ENCODE measurements at places on chromosomes 6 and 20.

GRCh38 chr6:26197636-26197932 is 110.4 kb downstream of the HFE start:
- no peak for DNase-seq

GRCh38 chr20:51767867-51768758 is at the start of gene ATP9A:
Gene ATP9A (minus strand): TSS chr20:51768390. CDS start chr20:51768369, 21 bp downstream.
- DNase-seq, result peak; percentile 43

GRCh38 chr6:11389977-11390376 is 147.6 kb upstream of the TMEM170B start:
- DNase-seq, result no peak

GRCh38 chr20:40422656-40423055 is 266.4 kb downstream of the MAFB start:
- DNase-seq, result no peak

DNA sequence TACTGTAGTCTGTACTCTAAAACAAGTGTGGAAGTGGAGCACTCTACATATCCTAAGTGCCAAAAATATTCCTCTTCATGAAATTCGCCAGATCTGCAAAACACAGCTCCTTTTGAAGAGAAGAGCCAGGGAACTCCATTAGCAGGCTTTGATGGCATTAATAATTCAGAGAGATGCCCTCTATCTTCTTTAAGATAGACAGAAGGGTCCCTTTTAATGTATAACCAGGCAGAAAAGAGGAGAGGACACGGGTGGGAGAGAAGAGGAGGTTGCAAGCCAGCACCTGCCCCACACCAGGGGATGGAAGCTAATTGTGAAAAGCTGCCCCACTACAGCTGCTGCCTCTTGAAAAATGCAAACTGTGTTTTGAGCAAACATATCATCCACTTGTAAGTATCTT is 3.7 kb upstream of the RFPL4B start:
- no peak for DNase-seq

DNA sequence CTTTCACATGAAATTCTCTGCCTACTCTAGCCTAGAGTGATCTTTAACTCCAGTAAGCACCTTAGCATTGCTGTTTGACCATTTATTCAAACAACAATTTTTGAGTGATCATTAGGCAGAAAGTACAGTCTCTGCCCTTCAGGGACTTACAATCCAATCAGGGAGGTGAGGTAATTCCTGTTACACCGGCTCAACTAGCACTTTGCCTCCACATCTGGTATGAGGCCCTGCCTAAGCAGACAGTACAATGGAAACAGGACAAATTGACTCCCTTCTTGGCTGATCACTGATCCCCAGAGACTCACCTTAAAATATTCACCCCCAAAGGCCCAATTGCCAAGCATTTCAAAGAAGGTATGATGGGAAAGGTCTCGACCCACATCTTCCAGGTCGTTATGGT is 1.4 kb downstream of the AARS2 start:
- no peak for DNase-seq

GRCh38 chr6:9307786-9308185 is 872.4 kb upstream of the SLC35B3 start:
- DNase-seq, result no peak

GRCh38 chr20:63382551-63383300 is 21.6 kb upstream of the CHRNA4 start:
- no peak for DNase-seq

- DNase-seq, result no peak
Measured at GRCh38 chr6:146770275-146770964, 171.6 kb downstream of the ADGB start.

- no peak for DNase-seq
Measured at GRCh38 chr6:39758905-39759605, 33.1 kb upstream of the DAAM2 start.

DNA sequence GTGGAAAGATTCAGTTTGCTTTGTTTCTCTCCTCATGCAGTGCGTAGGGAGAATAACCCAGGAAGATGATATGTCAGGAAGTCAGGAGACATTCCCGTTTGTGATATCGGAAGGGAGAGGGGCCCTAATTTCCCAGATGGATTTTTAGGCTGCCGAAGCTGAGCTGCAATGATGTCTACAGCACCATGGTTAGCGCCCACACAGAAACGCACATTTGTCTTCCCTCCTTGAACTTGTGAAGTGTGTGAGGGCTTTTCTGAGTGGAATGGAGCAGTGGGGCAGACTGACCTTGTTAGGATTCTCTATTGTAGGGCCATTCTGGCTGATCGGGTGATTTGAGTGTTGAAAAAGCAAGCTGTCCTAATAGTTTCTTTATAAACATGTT is 191.3 kb upstream of the ARG1 start:
- DNase-seq, result no peak

DNA sequence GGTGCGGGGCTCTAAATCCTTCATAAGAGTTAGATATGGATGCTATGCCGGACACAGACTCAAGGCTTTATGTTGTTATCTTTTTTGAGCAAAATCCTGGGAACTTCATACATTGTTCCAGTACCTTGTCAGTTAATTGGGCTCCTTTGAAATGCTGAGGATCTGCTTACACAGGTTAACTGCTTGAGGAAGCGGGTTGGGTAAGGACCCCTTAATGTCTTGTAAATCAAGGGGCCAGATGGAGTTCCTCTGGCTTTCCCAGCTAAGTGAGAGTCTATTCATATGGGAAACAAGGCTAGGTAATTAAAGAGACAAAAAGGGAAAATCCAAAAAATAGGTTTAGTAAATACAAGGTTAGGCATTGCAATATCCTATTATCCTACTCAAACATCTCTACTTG is 141.5 kb downstream of the OR2B2 start:
- no peak for DNase-seq

DNA sequence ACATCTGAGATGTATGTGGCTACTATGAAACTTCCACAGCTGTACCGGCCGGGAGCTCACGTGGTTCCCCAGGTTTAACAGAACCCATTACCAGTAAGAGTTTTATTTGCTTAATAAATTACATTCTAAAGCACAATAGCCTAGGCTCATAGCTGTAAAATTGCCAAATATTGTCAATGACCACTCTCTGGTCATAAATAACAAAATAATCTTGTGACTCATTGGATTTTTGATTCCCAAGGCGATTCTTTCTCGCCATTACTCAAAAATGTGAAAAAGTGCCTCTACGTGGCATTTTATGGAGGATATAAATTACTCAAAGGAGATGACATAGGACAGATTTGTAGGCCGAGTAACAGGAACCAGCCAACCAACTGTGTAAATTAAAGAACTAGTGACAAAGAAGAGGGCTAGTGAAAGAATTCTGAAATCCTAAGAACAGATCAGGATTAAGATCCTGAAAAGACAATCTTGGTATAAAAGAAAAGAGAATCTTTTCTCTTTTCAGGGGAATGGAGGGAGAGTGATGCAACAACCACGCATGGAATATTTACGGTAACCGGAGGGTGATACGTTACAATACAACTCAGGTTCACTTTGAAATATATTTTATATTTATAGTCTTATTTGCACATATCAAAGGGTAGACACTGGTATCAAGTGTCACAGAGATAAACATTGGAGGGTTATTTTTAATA is 199.7 kb downstream of the FOXC1 start:
- DNase-seq, result no peak

- DNase-seq, result no peak
Measured at GRCh38 chr20:19015351-19016139, 196.9 kb upstream of the SLC24A3 start.

DNA sequence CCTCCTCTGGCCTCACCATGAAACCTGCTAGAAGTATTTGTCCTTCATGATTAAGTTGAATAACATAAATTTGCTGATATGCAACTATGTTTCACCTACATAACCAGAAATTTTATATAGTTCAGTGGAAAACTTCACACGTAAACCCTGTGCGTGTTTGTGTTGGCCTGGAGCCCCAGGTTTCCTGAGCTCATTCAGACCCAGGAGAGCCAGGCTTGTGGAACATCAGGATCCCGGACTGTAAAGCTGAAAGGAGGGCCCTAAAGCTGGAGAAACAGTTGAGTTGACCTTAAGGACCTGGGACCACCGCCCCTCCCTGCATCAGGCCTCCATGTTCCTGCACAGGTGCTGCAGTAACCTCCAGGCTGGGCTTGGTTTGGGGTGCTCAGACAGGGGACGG is 3.1 kb upstream of the SPATS1 start:
- DNase-seq, result no peak

- no peak for DNase-seq
Measured at GRCh38 chr6:39812853-39813533, 20.8 kb downstream of the DAAM2 start.

DNA sequence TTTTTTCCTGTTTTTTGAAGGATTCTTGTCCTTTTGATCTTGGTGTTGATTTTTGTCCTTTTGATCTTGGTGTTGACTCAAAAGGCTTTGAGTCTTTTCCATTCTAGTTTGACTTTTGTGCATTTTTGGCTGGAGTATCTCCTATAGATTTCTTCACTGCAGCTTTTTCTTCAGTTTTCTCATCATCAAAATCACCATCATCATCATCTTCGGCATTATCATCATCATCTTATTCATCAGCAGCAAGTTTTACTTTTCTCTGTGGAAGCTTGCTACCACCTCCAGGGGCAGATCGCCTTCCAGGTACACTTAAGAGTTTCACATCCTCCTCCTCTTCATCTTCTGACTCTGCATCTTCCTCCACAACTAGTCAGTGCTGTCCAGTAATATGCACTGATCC is 56.5 kb upstream of the MCHR2 start:
- no peak for DNase-seq

GRCh38 chr20:45970646-45971424 is 1.2 kb downstream of the ZNF335 start:
- DNase-seq, result peak; percentile 30

- no peak for DNase-seq
Measured at GRCh38 chr20:49823152-49823847, 10.7 kb downstream of the SLC9A8 start.

DNA sequence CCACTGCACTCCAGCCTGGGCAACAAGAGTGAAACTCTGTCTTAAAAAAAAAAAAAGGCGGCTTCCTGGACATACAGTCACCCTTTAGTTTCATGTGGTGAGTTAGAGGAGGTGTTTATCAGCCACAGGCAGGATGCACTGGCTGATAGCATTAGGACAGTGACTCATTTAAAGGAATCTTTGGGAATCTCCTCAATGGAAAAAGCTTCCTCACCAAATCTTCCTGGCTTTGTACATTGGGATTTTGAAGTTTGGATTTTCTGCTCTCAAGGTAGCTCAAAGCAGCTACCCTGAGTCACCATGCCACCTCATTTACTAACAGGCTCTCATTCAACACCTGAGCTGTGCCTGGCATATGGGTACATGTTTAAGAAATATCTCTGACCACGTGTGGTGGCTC is 20.2 kb downstream of the PRPH2 start:
- no peak for DNase-seq

GRCh38 chr6:100309174-100309573 is 155.5 kb downstream of the SIM1 start:
- no peak for DNase-seq

DNA sequence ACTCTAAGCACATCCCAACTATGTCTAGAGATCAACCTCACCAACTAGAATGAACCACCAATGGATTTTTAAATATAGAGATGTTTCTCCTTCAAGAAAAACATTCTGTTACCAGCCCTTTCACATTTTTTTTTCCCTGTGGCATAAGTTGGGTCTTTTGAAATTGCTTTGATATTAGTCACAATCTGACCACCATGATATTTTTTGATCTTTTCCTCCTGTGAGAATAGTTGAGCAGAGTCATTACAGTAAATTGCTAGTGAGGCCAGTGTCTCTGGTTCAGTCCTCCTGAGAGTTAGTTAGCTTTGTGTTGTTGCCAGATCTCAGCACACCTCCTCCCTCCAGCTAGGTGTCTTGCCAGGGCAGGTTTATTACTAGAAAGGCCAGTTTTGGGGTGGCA is 79.7 kb upstream of the MYLIP start:
- no peak for DNase-seq

Data from dorsolateral prefrontal cortex (tissue), 122 donors.